ENCODE measurements at places on chromosomes 1 and 21. TPM values are rescaled to one million over a fixed set of nuclear protein-coding genes. Genes with fewer than 3 reads are reported as not detected.

The TMCC2 gene
- 3.3 TPM for total RNA-seq

- no peak for DNase-seq
Observed at GRCh38 chr1:20280906-20281305, 9.8 kb upstream of the VWA5B1 start.

- no peak for DNase-seq
Observed at GRCh38 chr1:38241594-38242334, 195.2 kb upstream of the POU3F1 start.

DNA sequence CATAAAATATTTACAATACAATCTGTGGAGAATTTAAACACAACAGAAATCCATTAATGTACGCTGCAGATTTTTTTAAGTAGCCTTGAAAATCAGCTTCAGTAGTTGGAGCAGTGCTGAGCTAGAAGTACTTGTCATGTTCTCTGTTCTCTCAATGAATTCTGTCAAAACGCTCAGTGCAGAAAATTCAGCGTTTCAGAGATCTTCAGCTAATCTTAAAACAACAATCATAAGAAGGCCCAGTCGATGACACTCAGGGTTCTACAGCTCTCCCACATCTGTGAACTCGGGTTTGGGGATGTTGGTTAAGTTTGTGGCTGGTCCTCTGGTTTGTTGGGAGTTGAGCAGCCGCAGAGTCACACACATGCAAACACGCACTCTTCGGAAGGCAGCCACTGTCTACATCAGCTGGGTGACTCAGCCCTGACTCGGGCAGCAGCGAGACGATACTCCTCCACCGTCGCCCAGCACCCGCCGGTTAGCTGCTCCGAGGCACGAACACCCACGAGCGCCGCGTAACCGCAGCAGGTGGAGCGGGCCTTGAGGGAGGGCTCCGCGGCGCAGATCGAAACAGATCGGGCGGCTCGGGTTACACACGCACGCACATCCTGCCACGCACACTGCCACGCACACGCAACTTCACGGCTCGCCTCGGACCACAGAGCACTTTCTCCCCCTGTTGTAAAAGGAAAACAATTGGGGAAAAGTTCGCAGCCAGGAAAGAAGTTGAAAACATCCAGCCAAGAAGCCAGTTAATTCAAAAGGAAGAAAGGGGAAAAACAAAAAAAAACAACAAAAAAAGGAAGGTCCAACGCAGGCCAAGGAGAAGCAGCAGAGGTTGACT lies 161.2 kb downstream of the RUNX1 start:
- DNase-seq = peak; percentile 87

The PGLYRP4 gene
- total RNA-seq = not detected

DNA sequence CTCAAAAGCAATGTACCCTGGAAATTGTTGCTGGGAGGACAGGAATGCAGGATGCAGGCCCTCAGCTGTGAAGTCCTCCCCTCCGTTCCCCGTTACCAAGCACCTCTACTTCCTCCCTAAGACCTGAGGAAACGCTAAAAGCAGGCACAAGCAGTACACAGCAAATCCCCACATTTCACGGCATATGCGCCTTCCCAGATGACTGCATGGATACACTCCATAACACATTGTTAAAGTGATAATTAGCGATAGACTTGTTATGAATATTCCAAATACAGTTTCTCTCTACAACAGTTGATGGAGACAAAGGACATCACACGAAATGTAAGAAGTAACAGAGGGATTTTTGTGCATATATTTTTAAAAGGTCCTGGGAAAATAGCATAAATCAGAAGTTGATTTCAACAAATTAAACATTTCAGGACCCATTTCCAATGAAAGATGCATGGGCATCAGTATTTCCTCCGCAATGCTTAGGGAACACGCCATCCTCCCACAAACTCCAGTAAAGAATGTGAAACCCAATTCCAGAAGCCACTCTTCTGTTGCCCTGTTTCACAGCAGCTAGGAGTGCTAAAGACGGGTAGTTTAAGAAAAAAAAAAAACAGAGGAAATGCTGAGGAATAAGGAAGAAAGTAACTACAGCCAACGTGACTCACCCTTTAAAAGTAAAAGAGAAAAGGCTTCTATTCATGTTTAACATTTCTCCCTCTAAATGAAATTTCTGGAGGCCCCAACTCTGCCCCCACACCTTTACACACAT lies 75.5 kb downstream of the HIVEP3 start:
- no peak for DNase-seq

GRCh38 chr1:53477651-53478501 lies 18.7 kb downstream of the DMRTB1 start:
- DNase-seq = no peak

The SLC22A15 gene
- 9.3 TPM for total RNA-seq

The CYP4A11 gene
- not detected for total RNA-seq

The CD1C gene
- 7.4 TPM for total RNA-seq

- no peak for DNase-seq
Observed at GRCh38 chr1:167717351-167717750, 4.4 kb upstream of the MPZL1 start.

DNA sequence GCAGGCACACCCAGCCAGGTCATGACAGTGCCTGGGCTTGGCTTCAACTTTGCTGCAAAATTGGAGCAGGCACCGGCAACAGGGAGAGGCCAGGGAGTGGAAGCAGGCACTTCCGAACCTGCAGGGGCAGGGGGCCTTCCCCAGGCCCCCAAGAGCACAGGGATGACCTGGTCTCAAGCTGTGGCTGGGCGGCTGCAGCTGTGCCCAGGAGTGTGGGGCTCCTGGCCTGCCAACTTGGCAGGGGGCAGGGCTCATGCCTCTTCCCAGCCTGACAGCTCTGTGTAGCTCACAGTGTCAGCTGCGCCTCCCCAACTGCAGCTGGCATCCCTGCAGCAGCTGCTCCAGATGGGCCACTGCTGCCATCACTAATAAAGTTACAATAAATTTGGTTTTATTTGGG lies 51.5 kb upstream of the SCYL3 start:
- DNase-seq = no peak

The LAMC1 gene
- 34.0 TPM for total RNA-seq

- no peak for DNase-seq
Observed at GRCh38 chr1:166673722-166674121, 165.6 kb upstream of the POGK start.

DNA sequence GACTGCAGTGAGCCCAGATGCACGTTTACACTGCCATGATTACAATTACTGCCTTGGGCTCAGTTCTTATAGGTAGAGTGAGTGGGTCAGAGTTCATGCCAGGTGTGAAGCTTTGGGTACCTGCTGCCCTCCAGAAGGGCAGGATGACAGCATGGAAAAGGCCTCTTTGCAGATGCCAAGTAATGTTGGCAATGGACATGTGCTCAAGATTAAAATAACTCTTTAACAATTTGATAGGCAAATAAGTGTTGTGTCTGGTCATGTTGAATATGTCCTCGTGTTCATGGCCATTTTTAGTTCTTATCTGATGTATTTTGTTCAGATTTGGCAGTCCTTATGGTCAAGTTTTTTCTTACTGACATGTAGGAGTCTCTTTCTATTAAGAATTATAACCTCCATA lies 34.8 kb downstream of the S100B start:
- no peak for DNase-seq

DNA sequence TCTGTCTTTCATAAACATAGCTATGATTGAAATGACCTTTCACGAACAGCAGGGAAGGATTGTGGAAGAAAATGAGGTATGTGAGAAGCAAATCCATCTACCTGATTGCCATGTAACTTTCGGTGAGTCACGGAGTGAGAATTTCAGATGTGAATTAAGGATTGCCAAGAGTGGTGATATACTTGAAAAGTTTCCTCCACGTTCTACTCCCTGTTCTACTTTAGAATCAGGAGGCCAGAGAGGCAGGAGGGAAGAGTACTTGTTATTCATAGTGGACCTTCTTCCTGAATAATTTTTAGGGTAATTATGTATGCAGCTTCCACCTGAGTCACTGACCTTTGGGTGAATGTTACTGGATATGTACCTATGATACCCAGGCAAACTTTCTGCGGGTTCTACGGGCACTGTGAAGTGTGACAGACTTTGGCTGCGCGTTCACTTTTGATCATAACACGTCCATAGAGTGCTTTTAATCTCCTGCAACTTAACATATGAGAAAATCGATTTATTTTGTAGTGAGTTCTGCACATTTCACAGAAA lies 2.6 kb upstream of the KCNE1 start:
- no peak for DNase-seq

DNA sequence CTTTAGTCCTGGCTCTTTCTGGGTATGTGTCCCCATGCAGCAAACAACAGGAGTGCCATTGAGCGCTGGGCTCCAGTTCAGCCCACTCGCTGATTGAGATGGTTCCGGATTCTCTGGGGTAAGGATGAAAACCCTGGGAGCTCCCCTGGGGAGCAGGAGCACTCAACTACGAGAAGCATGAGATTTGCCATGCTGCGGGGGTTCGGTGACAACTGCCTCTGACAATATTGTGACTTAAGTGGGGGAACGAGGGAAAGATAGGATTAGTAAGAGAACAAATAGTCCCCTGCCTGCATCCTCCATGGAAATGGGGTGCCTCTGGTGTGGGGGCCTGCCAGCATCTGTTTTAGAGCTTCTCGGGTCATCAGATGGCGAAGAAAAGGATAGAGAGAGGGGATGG lies 123.6 kb upstream of the IPO9 start:
- DNase-seq = no peak

- DNase-seq = peak; percentile 91
Observed at GRCh38 chr1:153805042-153805745, 30.0 kb downstream of the SLC27A3 start.

GRCh38 chr1:152148981-152149380 lies 10.0 kb downstream of the RPTN start:
- no peak for DNase-seq

DNA sequence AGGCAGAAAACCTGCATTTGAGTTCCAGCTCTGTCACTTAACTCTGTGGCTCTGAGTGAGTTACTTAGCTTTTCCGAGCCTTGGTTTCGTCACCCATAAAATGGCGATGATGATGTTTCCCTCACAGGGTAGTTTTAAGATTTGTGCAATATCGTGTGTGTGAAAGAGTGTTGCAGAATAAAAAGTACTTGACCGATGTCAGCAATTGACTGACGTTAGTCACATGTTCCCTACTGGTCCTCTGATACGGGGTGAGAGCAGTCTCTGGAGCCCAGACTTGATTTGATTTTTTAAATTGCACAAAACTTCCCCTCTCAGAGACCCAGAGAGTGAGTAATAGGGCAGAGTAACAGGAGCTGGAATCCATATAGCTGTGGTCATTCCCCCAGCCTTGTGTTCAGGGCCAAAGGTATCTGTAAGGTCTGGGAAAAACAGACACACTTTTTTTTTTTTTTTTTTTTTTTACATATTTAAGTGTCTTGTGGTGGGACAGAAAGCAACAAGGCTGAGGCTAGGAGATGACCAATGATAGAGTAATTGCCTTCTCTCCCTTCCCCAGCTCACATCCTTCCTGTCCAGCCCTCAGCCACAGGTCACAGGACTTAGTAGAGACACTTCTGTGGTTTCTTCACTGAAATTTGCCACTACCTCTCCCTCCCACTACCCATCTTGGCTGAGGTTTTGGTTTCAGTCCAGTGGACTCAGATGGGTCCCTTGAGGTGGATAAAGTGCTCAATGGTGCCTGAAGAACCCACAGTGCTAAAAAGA lies 2.0 kb downstream of the FCER1G start:
- DNase-seq = peak; percentile 65
